Stimulated activated CD4-positive, alpha-beta T cell treated with anti-CD3 and anti-CD28 coated beads, Interleukin-4, amount 100 ng/mL, for 1 hour (primary cell): ENCODE measurements at places on chromosomes 11 and 22.

- DNase-seq: no peak
Observed at GRCh38 chr11:113781682-113782081, 2.1 kb downstream of the CLDN25 start.

- no peak for DNase-seq
Observed at GRCh38 chr11:104060820-104061219, 24.4 kb downstream of the DDI1 start.

DNA sequence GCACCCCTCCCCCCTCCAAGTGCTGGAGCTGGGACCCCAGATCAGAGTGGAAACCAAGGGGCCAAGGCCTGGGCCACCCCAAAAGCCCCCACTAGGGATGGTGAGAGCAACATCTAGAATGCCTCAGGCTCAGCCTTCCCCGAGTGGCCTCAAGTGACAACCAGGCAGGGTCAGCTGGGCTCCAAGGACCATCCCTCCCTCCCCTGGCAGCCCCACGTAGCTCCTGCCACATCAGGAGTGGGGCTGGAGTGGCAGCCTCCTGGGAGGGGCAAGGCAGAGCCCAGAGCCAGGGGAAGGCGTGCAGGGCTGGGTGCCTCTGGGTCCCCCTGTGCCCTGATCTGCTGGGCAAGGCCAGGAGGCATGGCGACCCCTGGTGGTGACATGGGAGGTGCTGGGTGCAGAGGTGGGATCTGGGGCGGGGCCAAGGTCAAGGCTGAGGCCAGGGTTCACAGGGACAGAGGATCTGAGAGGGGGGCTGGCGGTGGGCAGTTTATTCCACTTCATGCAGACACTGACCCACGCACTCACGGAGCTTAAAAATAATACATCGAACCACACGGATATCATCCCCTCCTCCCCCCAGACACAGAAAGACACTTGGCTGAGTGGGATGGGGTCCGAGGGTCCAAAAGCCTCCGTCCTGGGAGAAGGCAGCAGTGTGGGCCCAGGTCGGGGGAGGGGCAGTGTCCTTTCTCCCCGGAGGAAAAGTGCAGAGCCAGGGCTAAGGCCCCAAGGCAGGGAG is 15.8 kb upstream of the EHD1 start:
- peak; percentile 96 for DNase-seq

- no peak for DNase-seq
Observed at GRCh38 chr11:33976495-33977199, 74.9 kb upstream of the CAPRIN1 start.

- DNase-seq: peak; percentile 71
Observed at GRCh38 chr22:43346521-43346929, 3.4 kb upstream of the SCUBE1 start.

DNA sequence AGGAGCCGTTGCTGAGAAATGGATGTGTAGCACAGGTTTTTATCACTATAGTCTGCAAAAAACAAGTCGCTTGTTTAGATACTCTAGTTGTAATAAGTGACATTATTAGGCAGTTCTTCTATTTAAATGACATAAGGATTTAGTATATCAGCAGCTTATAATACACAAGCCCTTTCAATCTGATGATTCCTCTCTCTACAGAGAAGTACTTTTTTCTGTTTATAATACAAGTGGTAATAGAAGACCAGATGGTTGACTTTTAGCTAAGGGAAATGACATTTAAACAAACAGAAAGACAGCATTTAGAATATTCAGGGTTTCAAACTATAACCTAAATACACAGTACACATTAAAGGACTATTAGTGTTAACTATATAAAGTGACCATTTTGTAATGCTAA is 60.4 kb downstream of the IMMP1L start:
- DNase-seq: no peak

DNA sequence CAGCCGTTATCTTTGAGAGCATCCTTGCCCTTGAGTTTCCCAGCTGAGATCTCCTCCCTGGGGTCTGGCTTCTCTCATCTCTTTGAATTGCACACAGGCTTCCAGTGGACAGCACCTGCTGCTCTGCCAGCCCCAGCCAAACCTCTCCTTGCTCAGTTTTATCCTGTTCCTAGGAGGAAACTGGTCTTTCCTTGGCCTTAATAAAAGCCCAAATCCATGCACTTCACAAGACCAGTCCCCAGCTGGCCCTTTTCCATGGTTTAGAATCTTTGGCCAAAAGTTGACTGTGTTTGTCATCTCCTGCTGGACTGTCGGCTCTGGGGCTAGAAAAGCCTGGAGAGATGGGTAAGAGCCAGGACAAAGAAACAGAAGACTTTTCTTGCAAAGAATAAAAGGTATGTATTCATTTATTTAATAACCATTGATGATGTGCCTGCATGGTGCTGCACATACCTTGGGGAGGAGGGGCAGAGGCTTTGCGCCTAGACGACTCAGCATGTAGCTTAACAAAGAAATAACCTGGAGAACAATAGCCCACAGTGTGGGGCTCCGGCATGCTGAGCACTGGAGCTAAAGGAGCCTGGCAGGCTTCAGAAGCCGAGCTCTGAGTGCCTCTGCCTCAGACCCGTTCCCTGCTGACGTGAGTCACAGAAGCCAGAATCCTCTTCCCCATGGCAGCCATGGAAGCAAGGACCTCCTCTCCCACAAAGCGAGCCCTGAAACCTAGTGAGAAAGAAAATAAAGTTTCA is 319.3 kb upstream of the B3GAT1 start:
- no peak for DNase-seq

DNA sequence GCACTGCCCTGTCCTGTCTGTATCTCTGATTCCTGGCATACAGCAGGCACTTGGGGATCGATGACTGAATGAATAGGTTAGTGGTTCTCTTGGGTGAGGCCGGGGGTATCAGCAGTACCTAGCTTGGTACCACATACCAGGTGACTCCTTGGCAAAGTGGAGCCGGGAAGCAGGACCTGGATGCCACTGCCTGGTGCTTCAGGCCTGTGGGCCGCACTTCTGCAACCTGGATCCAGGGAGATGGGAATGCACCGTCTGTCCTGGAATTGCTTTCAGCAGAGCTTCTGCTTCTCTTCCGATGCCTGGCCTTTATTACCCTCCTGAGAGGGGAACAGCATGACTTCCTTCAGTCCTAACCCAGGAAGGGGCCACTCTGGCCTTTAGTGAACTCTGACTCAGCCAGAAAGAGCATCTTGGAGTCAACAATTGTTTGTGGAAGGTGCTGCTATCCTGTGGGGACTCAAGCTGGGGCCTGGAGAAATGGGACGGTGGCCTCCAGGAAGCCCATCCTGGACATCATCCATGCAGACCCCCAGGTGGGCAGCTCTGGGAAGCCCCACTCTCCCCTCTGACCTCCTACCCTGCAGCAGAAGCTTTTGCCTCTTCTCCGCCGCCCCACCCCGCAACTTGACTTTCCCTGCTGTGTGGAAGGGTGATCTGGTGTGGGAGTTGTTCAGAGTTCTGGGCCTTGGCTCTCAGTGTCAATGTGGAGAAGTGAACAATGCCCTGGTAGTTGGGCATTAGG is 5.1 kb downstream of the CD82 start:
- DNase-seq: no peak

- no peak for DNase-seq
Observed at GRCh38 chr22:25688627-25689026, 53.4 kb upstream of the MYO18B start.

DNA sequence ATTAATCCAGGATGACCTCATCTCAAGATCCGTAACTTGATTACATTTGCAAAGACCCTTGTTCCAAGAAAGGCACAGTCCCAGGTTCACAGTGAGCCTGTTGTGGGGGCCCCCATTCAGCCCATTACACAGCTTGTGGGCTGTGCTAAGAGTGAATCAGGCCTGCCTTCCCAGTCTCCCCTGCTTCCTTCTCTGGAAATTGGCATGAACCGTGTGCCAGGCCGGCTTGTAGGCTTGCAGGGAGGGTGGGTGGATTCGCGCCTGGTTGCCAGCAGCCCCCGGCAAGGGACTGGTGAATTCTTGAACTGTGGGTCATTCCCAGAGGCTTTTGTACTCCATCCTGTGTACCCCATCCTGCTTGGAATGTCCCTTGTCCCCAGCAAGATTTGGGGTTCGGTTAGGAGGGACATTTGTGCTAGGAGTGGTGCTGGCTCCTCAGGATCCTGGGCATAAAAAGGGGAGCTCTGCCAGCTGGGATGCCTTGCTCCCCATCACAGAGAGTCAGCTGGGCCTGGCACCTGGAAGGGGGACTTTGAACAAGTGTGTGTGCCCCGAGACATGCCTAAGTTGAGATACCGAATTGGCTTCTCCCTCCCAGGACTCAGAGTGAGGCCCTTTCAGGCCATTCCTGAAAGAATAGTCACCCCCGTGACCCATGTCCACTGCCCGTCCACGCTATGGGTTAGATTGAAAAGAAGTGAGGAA is 818.2 kb downstream of the BRD1 start:
- DNase-seq: no peak
